ENCODE measurements at places on chromosomes 2 and 18.

- DNase-seq: no peak
Observed at GRCh38 chr2:11876436-11876835, 130.0 kb downstream of the LPIN1 start.

- DNase-seq: no peak
Observed at GRCh38 chr18:27412556-27412955, 227.4 kb upstream of the CHST9 start.

- no peak for DNase-seq
Observed at GRCh38 chr2:150063931-150064548, 423.4 kb downstream of the RND3 start.

DNA sequence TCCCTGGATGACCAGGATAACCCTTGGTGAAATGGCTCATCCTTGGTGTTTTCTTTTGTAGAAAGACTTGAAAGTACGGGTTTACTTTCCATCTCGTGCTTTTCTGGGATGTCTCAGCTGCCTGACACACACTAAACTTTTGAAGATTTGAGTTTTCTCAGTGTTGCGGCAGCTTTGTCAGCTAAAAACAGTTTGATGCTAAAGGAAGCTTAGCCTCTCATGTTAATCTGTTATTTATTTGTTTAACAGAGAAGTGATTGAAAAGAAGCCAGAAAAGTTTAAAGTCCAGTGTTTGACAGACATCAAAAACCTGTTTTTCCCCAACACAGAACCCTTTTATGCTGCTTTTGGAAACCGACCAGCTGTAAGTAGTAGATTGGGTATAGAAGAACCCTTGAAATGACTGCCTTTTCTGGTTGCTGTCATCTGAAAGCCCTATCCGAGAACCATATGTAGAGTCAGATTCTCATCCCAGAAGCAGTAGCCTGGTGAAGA lies 72.8 kb downstream of the LPIN1 start:
- no peak for DNase-seq

GRCh38 chr2:45888167-45888566 lies 236.7 kb downstream of the PRKCE start:
- no peak for DNase-seq

- no peak for DNase-seq
Observed at GRCh38 chr18:52289392-52289791, 50.6 kb upstream of the DCC start.

GRCh38 chr2:85355073-85355410 lies 473 bp downstream of the ELMOD3 start:
- DNase-seq: no peak

GRCh38 chr18:50350699-50351098 lies 24.1 kb upstream of the SKA1 start:
- no peak for DNase-seq

DNA sequence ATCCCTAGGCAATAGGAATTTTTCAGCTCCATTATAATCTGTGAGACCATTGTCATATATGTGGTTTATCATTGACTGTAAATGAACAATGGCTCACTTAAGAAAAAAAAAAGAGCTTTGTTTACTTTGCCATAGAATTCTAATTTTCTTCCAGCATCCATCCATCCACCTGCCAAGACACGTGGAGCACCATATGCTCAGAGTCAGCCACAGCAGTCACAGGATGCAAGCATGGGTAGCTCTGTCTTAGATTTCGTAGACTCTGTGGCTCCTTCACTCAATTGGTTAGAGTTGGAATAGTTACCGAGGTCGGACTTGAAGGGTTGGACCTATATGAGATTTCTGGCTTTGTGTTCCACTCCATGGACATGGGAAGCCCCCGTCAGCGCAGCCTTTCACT lies 75.6 kb downstream of the COA5 start:
- peak; percentile 26 for DNase-seq

DNA sequence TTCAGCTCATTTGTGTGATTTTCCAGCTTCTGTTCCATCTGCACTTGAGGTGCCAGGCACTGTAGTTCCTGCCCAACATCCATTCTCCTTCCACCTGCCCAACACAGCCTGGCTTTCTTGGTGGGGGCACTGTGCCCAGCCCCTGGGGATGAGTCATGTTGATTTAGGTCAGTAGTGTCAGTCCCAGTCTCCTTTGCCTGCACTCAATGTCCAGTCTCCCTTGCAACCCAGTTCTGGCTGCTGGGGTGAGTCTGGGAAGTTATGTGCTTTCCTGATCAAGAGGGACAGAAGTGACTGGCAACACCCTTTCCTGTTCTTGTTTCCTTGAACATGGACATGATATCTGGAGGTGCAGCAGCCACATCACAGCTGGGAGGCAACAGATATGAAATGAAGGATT lies 1.5 kb upstream of the ASB18 start:
- DNase-seq: no peak

- DNase-seq: no peak
Observed at GRCh38 chr18:3645384-3646156, 195.6 kb downstream of the TGIF1 start.

DNA sequence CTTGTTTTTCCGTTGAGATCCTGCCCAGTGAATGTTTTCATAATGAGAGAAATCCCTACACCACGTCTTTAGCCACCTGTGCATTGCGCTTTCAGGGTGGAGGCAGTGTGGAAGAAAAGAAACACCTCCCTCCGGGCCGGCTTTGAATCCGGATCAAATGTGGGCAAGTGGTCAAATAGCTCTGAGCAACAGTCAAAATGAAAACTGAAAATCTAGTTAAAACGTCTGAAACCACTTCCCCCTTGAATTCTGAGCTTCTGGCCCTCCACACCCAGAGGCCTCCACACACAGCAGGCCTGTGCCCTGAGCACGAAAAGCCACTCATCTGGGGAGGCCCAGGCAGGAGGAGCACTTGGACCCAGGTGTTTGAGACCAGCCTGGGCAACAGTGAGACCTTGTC lies 263.6 kb upstream of the SALL3 start:
- no peak for DNase-seq

DNA sequence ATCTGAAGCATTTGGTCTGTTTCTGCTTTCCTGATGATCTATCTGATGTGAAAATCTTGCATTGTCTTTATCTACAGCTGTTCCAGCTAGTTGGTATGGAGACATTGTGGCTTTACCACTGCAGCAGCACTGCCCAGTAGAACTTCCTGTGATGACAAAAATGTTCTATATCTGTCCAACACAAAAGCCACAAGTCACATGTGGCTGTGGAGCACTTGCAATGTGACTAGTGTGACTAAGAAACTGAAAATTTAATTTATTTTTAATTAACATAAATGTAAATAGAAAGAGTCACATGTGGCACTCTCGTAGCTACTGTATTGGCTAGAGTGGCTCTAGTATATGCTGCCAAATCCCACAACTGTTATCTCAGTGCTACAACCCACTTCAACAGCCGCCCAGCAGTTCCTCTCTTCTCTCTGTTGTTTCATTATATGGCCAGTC lies 425.7 kb downstream of the SETBP1 start:
- no peak for DNase-seq

DNA sequence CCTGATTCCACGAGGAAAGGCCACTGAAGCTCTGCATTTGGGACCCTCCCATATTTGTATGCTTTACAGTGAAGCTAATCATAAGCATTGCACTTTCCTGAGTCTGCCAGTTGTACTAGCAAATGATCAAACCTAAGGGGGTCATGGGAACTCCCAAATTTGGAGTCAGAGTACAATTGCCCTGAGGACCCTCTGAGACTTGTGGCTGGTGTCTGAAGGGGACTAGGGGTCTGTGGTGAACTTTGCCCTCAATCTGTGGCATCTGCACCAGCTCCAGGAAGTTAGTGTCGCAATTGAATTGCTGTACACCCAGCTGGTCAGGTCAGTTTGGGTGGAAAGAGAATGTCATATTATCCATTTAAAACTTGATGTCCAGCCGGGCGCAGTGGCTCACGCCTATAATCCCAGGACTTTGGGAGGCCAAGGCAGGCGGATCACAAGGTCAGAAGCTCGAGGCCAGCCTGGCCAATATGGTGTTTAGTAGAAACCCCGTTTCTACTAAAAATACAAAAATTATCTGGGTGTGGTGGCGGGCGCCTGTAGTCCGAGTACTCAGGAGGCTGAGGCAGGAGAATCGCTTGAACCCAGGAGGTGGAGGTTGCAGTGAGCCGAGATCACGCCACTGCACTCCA lies 18.1 kb downstream of the SOWAHC start:
- DNase-seq: no peak

DNA sequence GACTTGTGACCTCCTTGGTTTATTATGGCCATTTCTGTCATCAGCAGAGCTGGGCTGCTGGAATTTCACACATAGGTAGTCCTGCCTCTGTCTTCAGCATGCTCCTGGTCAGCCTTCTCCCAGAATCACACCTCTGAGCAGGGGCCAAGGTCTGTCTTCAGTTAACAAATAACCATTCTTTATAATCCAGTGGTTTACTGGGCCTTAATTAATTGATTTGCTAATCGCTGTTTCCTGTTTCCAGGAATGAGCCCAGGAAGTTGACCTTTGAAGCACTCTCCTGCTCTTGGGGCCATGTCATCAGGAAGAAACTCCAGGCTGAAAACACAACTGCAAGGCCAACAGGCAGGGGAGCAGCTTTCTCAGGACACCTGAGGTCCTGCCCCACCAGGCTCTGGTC lies 278.5 kb downstream of the SRBD1 start:
- no peak for DNase-seq

GRCh38 chr2:124880995-124881394 lies 855.9 kb downstream of the CNTNAP5 start:
- no peak for DNase-seq

DNA sequence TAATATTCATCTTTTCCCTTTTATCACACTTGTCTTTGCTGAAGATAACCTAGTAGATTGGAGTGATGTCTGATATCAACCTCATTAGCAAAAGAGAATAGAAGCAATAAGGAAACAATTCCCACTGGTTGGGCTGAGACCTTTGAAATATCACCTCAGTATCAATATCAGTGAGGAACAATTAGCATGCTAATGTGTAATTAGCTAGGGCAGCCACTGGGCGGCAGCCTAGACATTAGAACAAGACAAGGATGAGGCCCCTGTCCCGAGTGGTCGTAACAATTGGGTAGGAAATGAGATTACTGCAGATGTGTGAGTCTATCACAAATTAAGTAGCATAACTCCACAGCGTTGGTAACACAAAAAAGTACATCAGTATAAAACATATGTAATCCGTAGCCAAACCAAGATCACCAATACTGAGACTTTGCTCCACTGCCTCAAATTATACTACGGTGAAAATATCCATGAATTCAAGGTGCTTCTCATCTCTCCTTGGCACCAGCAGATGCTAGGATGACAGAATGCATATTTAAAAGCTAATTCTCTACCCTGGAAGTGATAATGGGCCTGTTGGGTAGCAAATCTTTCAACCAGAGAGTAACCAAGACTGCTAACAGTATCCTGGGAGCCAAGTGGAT lies 99.1 kb downstream of the ALPK2 start:
- DNase-seq: no peak

- DNase-seq: no peak
Observed at GRCh38 chr2:160199683-160200389, at the start of gene ITGB6. Gene ITGB6, minus strand, starts transcription at chr2:160200272. Its CDS starts 209 bp downstream, at chr2:160200063.

GRCh38 chr2:188788621-188789020 lies 185.6 kb upstream of the COL3A1 start:
- DNase-seq: no peak

GRCh38 chr2:26542676-26543505 lies 65.0 kb upstream of the OTOF start:
- DNase-seq: no peak

DNA sequence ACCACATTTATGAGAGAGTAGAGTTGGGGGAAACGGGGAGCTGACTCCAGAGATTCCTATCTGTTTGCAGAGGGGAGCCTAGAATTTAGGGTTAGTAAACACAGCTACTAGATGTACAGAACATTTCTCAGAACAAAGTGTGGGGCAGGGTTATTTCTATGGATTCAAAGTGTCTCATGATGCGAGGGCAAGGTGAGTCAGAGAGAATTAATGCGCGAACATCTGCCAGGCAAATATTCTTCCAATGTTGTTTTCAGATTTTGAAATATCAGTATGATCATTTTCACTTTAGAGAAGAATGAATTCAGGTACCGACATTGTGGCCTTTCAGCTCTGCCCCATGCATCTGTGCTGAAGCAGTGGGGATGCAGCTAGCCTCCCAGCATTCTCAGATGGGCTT lies 2.0 kb upstream of the DSEL start:
- DNase-seq: no peak

GRCh38 chr18:80143881-80144280 lies 34.8 kb downstream of the ADNP2 start:
- no peak for DNase-seq

DNA sequence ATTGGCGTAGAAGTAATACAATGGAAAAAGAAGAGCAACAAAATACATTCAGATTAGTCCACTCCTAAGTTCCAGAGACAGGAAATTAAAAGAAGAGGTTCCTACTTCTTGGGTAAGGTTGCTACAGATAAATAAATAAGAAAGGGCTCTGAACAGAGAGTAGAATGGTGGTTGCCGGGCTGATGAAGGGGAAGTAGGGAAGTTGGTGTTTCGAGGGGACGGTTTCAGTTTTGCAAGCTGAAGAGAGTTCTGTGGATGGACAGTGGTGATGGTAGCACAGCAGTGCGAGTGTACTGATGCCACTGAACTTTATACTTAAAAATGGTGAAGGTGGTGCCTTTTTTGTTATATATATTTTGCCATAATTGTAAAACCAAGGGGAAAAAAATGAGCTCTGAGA lies 48.2 kb downstream of the CABYR start:
- DNase-seq: no peak

DNA sequence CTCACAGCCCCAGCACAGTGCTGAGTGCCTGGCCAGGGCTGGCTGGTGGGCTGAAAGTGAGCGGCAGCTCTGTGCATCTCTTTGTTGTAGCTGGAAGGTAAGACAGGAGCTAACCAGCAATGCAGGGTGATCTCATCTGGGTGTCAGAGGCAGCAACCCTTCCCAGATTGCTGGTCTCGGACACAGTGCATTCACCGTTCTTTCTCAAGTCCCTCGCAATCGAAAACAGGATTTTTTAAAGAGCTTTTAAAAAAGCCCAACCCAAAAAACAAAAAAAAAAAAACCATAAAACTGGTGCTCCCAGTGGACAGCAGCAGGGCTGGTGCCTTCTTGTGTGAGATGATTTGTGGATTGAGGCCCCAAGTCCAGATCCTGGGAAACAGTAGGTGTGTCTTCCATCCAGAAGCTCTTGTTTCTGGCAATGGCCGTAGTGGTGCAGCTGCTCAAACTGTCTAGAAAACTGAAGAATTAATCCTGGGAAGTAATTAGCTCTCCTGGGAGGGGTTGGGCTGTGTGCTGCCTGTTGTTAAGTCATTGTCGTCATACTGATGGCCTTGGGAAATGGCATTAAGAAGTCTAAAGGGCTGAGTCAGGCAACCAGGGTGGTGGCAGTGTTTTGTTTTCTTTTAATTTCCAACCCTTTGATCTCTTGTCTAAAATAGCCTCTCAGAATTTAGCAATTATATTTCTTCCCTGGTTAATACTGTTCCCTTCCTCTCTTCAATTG lies 156.7 kb downstream of the KLHL29 start:
- DNase-seq: no peak

GRCh38 chr18:31438402-31438801 lies 9.1 kb upstream of the DSG3 start:
- DNase-seq: no peak

All from NCI-H187 treated with DMSO at 0.1 percent for 48 hours (cell line).